ENCODE measurements at places on chromosomes 2 and 18.

DNA sequence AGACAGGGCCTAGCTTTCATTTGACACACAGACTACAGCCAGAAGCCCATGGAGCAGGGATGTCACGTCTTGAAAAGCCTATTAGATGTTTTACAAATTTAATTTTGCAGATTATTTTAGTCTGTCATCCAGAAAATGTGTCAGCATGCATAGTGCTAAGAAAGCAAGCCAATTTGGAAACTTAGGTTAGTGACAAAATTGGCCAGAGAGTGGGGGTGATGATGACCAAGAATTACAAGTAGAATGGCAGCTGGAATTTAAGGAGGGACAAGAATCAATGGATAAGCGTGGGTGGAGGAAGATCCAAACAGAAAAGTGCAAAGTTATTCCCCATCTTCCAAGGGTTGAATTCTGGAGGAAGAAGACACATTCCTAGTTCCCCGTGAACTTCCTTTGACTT is 7.8 kb upstream of the IL1RL2 start:
- no peak for DNase-seq

- no peak for DNase-seq
Observed at GRCh38 chr2:48048476-48049171, 142.3 kb upstream of the FBXO11 start.

DNA sequence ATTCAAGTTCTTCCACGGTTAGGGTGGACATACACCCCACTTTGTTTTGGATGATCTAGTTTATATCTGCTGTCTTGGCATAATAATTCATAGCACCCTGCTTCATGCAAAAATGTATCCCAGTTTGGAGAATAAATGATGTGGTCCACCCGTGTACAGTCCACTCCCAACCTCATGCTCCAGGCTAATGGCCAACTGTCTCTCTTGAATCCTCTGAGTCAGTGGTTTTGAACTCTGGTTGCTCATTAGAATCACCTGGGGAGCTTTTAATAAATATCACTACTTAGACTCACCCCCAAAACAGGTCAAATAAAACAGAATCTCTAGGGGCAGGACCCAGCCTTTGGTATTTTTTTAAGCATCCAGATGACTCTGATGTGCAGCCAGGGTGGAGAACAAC is 78.5 kb downstream of the SDC1 start:
- DNase-seq, result no peak

DNA sequence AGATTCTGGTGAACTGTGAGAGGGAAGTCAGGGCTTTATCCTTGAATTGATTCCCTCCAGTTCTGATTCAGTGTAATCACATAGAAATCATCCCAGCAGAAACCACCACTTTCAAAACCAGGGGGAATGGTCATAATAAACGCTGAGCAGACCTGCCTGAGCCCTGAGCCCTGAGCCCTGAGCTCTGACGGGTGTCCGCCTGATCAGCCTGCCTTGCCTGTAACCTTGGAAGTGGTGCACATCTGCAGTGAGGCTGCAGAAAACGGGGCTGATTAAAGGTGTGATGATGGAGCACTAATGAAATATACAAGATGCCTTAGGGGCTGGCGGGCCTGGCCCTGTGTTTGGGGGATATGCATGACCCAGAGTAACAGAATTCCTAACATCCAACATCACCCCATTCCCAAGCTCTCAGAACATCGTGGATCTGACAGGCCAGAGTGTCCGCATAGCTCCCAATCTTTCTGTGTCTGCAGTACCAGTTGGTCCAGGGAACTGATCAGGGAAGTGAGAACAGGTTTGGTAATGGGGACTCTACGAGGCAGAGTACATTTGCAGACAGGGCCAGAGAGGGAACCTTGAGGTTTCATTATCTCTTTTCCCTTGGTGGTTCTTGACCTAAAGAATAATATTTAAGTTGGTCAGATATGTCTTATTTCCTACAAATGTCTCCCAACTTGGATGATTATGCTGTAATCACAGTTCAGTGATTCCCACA is 37.8 kb downstream of the KCTD18 start:
- no peak for DNase-seq

DNA sequence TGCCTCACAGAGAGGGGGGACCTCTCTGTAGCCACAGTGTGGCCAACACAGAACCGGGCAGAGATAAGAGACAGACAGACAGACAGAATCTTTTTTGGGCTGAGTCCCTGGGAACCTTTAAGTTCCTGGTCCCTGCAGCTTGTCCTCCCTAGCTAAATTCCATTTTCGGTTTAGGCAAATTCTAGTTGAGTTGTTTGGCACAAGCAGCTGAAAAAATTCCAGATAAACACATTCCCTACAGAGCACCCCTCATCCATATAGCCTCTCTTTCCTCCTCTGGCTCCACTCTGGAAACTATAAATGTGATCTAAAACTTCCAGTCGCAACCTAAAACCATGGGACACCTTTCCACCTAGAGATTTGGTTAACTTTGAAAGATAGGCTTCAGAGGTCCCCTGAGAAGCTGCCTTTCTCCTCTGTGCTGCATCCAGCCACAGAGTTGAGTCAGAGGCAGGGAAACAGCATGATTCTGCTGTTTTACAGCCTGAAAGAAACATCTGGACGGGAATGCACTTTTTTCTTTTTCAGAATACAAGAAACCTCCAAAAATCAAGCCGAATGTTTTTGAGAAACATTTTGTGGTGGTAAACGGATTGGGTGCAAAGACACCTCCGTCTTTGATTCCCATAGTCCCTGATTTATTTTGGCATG is 30.9 kb downstream of the SLC4A3 start:
- no peak for DNase-seq

- no peak for DNase-seq
Observed at GRCh38 chr2:27752551-27753237, 18.8 kb upstream of the MRPL33 start.

DNA sequence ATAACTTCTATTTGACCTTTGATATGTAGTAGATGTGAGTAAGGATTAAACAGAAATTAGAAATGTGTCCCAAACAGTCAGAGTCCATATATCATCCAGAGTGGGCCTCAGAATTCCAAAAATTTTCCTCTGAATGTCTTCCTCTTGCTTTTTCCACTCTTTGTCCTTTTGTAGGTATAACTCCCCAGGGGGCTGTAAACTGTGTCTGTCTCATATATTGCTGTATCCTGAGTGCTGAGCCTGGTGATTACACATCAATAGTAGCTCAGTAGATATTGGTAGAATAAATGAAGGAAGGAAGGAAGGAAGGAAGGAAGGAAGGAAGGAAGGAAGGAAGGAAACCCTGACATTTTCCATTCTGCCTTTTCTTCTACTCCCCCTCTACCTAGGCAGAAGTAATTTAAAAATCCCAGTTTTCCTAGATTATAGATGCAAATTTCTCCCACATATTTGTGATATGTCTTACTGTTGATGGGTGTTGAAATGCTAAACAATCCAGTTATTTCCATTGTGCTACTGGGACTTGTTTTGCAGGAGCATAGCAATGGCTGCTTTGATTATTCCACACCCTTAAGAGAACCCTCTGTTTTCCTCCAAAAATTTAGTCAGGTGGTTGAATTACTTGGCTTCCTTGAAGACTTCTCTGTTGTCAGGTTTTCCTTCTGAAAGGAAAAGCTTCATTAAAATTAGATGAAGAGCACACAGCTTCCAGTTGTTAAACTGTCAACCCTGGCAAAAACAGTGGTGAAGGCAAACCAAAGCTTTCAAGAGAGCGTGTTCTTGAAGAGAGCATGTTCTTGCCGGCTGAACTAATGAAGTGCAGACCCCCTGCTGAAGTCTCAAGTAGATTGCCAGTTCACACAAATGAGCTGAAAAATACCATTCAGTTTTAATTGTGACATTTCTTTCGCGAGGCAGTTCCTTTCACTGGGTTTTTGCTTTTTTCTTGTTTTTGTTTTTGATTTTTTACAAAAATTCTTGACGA is 147.8 kb downstream of the KCNE4 start:
- DNase-seq, result no peak

- peak; percentile 38 for DNase-seq
Observed at GRCh38 chr2:240436683-240437550, 1.5 kb downstream of the GPC1 start.

GRCh38 chr2:199659207-199659606 is 191.8 kb downstream of the FTCDNL1 start:
- no peak for DNase-seq

GRCh38 chr18:40904295-40904694 is 1050.7 kb upstream of the PIK3C3 start:
- DNase-seq, result no peak

DNA sequence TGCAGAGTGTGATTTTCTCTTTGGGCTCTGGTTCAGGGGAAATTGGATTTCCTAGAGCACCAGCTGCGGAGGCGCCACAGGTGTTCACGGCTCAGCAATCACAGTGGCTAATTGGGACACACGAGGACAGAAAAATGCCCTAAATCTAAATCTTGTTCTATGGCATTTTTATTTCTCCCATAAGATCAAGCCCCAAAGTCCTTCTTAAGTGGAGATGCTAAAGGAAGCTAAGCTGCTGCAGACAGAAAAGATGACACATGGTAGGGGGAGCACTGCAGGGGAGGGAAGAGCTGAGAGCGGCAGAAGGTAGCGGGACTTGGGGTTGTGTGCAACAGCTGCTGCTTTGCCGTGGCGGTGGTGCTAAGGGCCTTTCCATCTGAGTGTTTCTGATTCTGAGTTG is 280.6 kb downstream of the MYT1L start:
- no peak for DNase-seq

GRCh38 chr2:241063093-241063551 is 39.0 kb downstream of the MTERF4 start:
- no peak for DNase-seq

DNA sequence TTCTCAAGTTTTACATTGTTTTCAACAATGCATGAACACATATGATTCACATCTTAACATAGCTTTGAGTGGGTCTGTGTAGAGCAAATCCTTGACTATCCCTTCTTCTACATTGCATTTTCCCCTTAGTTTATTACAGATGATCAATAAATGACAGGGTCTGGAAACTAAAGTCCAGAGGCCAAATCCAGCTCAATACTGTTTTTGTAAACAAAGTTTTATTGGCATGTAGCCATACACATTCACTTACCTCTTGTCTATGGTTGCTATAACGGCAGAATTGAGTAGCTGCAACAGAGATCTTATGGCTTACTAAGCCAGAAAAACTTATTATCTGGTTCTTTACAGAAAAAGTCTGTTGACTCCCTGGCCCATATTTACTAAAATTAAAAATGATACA is 12.8 kb downstream of the FANCL start:
- DNase-seq, result no peak

DNA sequence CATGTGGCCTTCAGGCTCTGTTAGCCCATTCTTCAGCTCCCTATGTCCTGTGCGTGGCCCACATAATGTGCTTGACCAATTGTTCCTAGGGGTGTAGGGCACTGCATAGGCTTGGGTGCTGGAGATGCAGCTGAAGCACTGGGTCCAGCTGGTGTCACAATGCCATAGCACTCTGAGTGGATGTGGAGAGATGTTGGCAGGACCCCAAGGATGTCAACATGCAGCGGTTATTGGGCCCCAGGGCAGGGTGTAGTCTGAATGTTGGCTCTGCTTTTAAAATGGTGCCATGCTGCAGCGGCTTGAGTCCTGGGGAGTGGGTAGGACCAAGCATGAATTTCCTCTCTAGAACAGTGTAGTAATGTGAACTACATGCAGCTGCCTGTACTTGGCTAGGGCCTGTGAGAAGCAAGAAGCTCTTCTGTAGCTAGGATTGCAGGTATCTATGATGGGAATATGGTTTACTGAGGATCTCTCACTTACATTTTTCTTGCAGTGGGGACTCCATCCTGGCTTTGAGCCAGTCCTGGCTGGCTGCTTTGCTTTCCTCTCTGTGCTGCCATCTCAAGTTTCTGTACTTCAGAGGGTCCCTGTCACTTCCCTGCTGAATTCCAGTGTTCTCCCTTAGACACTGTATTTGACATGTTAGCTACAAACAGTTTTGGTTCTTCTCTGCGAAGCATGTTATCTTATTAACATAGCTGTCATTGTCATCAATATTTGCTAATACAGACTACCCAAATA is 148.4 kb downstream of the CSRNP3 start:
- DNase-seq, result no peak

GRCh38 chr2:26064846-26065245 is 31.0 kb downstream of the RAB10 start:
- no peak for DNase-seq

DNA sequence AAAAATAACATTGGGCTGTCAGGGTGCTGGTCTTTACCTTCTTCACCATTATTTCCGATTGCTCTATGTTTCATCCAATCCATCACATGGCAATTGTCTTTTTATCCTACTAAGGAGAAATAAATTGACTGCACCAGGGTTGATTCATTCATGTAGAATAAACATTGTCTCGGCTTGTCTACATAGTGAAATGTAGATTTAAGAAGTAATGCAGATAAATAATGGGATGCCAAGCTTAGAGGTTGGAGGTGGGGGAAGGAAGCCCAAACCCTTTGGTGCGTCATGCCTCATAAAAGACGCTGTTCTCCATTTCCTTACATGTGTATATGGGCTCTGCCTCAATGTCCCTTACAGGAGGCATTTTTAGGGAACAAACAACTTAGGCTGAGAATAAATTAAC is 117.8 kb downstream of the ALK start:
- DNase-seq, result no peak

GRCh38 chr2:155357172-155357571 is 658.7 kb downstream of the KCNJ3 start:
- no peak for DNase-seq

DNA sequence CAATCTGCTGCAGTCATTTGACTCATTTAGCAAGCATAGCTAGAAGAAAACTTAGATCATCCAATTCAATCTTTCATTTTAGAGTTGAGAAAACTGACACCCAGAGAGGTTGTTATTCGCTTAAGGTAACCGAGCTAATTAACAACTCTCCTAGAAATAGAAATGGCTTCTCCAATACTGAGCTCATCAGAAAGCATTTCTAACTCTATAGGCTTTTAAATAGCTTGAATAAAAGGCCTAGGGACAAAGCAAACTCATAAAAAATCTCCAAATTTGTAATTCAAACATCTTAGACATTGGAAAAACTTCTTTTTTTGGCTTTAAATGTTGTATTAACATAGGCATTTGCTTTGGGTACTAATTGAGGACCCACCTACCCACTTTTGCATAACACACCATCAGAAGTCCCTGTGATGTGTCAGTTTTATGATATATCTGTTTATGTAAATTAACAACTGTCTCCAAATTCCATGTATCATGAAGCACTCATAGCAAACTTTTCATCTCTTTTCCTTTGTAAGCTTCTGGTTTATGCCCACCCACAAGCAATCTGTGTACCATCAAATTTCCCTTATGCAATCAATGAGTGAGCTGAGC is 343.9 kb upstream of the CHST9 start:
- DNase-seq, result no peak

Data from activated T-cell treated with anti-CD3 and anti-CD28 coated beads, Interleukin-2, amount 50 U/mL, for 1 hour (primary cell).